ENCODE measurements at places on chromosomes 11 and 22.
A peak's percentile ranks its signal among the peaks of the same experiment; 100 is the strongest.

- DNase-seq, result no peak
These were observed at the start of gene JHY for GRCh38 chr11:122882189-122882856. Gene JHY, plus strand, starts transcription at chr11:122882759. Its CDS starts 3,091 bp downstream, at chr11:122885850.

- DNase-seq, result no peak
These were observed 20.6 kb upstream of the NDUFC2 start for GRCh38 chr11:78100261-78100660.

DNA sequence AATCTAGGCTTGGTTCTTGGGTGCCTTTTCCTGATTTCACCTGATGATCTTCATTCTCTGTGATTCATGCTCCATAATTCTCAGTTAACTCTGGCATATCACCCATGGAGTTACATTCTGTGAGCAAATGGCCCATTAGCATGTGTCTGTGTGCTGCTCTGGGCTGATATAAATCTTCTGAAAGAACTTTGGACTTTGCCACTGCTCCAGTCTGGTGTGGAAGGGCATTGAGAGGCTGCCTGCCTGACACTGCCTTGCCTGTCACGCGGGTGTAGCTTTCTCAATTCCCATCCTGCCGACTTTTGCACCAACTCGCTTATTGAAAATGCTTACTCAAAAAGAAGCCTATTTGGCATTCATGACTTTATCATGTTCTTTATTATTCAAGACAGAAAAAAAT, 42.2 kb downstream of the FAT3 start:
- DNase-seq, result no peak

DNA sequence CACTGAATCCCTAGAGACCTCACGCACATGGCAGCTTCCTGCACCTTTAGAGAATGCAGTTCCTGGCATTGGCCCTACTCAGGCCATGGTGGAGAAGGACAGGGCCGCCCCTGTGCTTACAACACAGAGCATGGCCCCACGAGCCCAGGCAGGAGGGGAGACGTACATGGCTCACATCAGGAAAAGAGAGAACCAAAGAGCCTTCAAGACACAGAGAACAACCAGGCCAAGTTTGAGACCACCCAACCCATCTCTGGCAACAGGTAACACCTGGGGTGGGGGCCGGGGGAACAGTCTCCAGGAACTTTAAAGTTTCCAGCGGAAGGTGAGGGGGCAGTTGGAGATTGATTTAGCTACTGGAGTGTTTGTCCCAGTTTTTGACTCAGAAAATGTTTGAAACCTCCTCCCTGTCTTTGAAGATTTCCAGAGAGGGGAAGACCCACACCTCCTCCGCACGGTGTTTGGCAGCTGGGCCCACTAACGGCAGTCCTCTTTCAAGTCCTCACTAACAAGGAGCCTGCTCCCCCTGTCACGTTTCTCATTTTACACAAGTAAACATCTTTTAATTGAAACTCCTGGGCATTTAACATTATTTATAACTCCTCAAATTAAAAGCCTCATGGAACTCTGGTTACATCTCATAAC, 1423.8 kb downstream of the TBC1D22A start:
- no peak for DNase-seq

- peak; percentile 79 for DNase-seq
These were observed 19.3 kb downstream of the POLR3H start for GRCh38 chr22:41524809-41525449.

- no peak for DNase-seq
These were observed 42.5 kb upstream of the CDON start for GRCh38 chr11:126105022-126105747.

DNA sequence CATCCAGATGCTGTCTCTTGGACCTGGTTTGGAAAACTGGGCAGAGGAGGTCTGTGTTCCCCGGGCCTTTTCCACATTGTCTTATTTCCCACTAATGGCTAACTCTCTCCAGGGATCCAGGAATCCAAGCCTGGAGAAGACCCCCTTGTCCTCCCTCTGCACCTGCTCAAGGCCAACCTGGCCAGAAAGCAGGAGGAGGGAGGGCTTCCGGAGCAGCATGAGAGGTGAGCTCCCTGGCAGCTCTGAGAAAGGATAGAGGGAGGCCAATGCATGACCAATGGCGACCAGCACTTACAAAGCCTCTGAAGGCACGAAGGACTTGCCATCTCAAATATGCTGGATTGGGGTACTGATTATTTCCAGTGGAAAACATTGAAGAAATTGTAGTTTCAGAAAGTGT, 445.0 kb upstream of the B3GAT1 start:
- no peak for DNase-seq

- no peak for DNase-seq
These were observed 620.4 kb downstream of the BRD1 start for GRCh38 chr22:49207008-49208003.

DNA sequence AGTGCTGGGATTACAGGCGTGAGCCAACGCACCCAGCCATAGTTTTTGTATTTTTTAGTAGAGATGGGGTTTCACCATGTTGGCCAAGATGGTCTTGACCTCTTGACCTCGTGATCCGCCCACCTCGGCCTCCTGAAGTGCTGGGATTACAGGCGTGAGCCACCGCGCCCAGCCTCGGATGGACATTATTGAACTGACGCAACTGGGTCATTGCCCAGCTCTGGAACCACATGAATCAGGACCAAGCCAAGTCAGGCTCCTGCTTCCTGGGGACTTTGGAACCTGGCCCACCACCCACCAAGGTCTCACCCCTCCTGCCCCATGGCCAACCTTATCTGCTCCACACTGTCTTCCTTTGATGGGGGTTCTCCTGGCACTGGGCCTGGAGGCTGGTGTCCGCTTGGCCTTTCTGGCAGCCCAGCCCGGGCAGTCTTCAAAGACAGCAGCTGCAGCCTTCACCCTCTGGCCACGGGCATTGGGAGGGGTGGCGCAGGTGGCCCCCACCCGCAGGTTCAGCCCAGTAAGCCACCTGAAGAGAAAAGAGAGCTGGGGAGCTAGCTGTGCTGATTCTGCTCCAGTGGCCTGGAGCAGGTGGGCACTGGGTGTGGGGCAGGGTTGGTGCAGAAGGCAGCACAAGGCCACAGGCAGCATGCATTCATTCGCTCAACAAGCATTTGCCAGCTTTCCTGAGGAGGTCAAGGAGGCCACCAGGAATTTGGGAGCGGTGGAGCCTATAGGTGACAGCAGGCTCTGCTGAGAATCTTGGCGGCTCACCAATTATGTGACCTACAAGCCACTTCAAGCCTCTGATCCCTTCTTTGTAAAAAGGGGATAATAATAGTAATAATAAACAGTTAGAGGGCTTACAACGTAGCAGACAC, 5.7 kb downstream of the CHADL start:
- no peak for DNase-seq

- DNase-seq, result no peak
These were observed 2.3 kb downstream of the RHOG start for GRCh38 chr11:3838504-3838903.

DNA sequence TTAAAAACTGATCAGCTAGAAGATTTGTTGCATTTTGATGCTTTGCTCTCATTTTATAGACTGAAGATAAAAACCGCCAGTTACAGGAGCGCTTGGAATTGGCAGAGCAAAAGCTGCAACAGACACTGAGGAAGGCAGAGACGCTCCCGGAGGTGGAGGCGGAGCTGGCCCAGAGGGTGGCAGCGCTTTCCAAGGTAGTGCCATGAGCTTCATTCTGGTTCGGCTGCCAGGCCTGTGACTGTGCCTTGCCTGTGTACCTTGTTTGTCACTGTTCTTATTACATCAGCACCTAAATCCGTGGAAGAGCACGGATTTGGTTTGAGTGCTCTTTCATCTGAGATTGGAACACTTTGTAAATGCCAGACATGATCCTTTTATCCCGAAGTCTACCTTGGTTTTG, 61.4 kb downstream of the PPFIA1 start:
- no peak for DNase-seq

- no peak for DNase-seq
These were observed 28.3 kb downstream of the GRIK4 start for GRCh38 chr11:120539667-120540369.

GRCh38 chr11:78350646-78351165, 66.9 kb downstream of the GAB2 start:
- no peak for DNase-seq

DNA sequence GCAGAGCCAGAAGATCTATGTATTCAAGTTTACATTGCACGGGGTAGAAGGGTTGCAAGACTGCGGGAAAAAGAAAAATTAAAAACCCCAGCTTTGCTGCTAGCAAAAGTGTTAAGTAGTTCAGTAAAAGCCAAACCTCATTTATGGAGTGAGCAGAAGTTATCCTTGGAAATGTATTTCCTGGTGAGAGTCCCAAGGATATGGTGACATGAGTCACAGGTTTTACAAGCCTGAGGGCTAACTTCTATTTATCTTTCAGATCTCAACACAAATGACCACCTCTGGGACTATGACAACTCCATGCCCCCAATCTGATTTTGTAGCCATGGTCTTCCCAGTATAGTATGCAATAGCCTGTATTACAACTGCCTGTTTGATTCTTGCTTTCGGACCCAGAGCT, 26.1 kb downstream of the ABTB2 start:
- DNase-seq, result no peak

- DNase-seq, result no peak
These were observed 262.2 kb upstream of the UBASH3B start for GRCh38 chr11:122393209-122393860.

- no peak for DNase-seq
These were observed 15.7 kb downstream of the DTX4 start for GRCh38 chr11:59187587-59187986.

DNA sequence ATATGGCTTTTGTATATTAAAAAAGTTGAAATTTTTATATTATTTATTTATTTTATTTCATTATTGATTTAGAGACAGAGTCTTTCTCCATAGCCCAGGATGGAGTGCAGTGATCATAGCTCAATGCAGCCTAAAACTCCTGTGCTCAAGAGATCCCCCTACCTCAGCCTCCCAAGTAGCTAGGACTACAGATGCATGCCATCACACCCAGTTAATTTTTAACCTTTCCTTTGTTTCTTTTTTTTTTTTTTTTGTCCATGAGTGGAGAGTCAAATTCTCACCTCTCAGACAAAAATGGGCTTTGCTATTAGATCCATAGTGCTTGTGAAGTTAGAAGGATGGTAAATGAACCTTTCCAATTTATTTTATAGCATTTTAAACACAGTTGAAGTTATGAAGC, 182.5 kb downstream of the SOX6 start:
- no peak for DNase-seq

DNA sequence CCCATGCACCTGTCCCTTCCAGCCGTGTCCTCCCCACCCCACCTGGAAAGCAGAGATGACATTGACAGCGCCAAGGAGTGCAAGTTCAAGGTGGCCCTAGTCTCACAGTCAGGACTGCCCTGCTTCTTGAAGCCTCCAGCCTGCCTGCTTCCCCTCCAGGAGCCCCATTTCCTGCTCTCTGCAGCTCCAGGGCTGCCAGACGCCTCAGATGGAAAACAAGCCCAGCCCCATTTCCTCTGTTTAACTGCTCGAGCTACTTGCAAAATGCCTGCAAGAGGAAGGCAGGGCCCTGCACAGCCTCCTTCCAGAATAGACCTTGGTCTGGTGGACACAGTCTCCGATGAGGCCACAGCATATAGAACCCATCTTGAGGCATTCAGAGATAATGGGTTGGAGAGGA, 5.0 kb upstream of the DGKZ start:
- peak; percentile 69 for DNase-seq

DNA sequence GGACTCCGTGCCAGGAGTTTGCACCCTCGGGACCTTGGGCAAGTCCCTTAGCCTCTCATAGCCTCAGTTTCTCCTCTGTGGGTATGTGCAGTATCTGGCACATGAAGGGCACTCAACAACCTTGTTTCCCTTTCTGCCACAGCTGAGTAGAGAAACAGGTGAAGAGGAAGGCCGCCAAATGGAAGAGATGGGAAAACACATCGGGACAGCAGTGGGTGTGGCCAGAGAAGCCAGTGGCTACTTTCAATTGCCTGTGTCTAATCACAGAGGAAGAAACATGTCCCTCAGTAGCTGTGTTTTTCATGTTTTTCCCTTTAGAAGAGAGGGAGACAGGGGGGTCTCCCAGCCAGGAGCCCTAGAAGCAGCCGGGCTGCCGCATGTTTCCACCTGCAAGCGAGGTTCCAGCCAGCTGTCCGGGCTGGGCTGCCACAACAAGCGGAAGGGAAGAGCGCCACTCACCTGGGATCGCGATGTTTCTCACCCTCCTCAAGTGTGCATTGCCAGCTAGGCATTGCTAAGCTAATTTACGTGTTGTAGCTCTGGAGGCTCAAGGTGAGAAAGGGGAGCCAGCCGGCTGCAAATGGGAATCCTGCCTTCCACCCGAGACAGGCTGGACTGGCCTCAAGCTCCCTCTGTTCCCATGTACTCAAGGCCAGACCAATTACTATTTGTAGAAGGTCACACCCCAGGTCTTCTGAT, 16.7 kb downstream of the ASPHD2 start:
- DNase-seq, result no peak

GRCh38 chr22:50470491-50470890, 4.3 kb downstream of the SBF1 start:
- DNase-seq, result no peak

DNA sequence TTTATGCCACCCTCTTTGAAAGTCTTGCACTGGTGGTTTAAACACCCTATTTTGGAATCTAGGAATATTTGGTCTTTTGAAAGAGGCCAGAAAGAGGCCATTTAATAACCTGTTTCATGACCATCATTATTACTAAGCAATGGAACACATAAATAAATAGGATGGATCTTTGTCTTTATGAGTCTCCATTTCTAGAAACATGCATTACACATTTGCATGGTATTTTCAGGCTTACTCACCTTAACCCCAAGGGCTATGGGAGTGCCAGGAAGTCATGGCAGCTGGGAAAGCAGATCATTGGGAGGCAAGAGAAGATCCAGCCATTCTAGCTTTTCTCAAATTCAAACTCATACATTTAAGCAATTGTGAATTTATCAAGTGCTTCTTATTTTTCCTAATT, 185.8 kb upstream of the POU2AF2 start:
- no peak for DNase-seq

- DNase-seq, result no peak
These were observed 36.1 kb upstream of the NNMT start for GRCh38 chr11:114260077-114260476.

- no peak for DNase-seq
These were observed 86.1 kb upstream of the HORMAD2 start for GRCh38 chr22:29994027-29994715.

- DNase-seq, result no peak
These were observed 345.0 kb downstream of the TBC1D22A start for GRCh38 chr22:47107431-47107830.

DNA sequence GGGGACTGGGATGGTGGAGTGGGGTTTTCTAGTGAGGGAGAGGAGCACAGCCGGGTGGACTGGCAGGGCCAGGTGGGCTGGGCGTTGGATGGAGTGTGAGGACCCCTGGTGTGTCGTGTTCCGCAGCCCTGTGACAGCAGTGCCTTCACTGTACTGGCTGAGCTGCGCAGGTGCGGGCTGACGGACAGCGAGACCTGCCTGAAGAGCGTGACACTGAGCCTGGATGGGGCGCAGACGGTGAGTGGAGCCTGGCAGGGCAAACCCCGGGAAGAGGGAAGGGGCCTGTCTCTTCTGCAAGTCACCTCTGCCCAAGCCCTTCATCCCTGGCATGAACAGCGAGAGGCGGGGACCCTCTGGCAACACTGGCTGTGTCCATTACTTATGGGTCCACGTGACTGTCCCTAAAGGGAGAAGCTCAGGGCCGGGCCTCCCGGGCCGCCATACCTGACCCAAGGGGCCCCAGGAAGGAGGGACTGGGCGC, 10.0 kb downstream of the MUC5AC start:
- DNase-seq, result no peak

GRCh38 chr11:130671801-130672700, 223.6 kb downstream of the ADAMTS15 start:
- DNase-seq, result no peak

Data from CD4-positive, alpha-beta T cell treated with Interleukin-17A for 4 hours (primary cell).